ENCODE measurements at places on chromosomes 6 and 20.

GRCh38 chr6:129672341-129672682 lies 37.7 kb downstream of the ARHGAP18 start:
- no peak for DNase-seq

GRCh38 chr6:134896910-134897309 lies 53.0 kb downstream of the ALDH8A1 start:
- no peak for DNase-seq

GRCh38 chr6:36755435-36756348 lies 58.1 kb downstream of the RAB44 start:
- DNase-seq = no peak

DNA sequence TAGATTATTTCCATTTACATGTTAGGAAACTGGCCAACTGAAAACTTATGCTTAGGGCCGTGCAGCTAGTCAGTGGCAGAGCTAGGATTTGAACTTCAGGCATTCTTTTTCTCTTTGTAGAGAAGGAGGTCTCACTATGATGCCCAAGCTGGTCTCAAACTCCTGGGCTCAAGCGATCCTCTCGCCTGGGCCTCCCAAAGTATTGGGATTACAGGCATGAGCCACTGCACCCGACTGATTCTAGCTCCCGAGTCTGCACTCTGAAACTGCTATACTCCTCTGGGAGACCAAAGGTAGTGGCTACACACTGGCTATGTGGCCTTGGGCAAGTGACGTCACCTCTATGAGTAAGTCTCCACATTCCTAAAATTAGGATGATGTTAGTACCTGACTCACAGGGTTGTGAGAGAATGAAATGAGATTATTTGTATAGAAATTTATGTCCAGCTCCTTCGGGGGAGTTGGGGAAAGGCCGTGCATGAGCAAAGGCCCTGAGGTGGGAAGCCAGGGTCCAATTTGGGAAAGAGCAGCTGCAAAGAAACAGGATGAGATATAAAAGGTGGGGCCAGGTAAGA lies 6.4 kb downstream of the PLTP start:
- no peak for DNase-seq

DNA sequence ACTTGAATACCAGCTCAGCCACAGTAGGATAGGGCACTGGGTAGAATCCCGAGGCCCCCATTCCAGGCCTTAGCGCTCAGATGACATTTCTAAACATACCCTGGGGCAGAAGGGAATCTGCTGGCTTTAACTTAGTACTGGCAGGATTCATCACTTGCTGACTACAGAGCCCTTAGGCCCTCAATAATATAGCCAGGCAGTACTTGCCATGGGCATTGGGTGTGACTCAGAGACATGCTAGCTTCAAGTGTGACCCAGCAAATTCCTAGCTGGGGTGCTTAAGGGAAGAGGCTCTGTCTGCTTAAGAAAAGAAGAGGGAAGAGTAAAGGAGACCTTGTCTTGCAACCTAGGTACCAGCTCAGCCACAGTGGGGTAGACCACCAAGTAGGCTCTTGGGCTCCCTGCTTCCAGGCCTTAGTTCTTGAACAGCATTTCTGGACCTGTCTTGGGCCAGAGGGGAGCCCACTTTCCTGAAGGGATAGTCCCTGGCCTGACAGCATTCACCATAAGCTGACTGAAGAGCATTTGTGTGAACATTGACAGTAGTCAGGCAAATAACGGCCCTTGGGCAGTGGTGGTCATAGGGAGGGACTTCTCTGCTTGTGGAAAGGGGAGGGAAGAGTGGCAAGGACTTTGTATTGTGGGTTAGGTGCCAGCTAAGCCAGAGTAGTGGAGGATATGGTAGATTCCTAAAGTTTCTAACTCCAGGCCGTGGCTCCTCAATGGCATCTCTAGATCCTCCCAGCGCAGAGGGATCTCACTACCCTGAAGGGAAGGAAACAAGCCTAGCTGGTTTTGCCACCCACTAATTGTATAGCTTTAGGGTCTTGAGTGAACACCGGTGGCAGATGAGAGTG lies 48.5 kb upstream of the HACE1 start:
- DNase-seq = no peak

Data from NCI-H510A treated with DMSO at 0.1 percent for 48 hours (cell line).